BJ (cell line): ENCODE measurements at places on chromosomes 3 and 15. TPM values are rescaled to one million over a fixed set of nuclear protein-coding genes. Genes with fewer than 3 reads are reported as not detected.

DNA sequence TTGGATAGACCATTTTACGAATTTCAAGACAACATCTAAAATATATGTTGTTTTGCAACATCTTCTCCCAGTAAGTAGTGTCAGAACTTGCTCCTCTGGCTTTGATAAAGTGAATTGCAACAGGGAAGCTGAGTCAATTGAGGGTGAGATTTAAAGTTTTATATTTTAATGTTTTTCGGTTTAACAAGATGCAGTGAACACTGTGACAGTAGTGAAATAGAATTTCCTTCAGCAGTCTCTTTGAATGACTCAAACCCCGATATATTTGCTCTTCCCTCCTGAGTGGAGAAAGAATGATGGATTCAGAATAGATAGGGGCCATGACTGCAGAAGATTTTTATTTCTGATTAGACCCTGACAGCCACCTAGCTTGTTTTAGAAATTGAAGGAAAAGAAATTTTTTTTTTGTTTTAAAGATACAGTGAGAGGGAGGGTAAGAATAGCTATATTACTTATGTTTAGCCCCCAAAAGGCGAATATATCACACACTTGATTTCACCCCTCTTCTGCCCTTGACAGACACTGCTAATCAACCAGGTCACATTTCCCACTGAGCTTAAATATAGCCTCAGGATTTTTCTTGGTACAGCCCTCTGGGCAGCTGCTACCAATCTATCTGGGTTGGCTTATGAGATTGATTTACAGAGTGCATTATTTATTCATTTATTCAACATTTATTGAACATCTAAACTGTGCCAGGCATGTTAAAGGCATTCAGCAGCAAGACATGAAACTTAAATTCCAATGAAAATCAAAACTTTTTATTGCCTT is 183.3 kb upstream of the ADAMTS9 start:
- DNase-seq, result no peak

GRCh38 chr3:117079997-117080396 is 370.4 kb downstream of the TUSC7 start:
- no peak for DNase-seq

DNA sequence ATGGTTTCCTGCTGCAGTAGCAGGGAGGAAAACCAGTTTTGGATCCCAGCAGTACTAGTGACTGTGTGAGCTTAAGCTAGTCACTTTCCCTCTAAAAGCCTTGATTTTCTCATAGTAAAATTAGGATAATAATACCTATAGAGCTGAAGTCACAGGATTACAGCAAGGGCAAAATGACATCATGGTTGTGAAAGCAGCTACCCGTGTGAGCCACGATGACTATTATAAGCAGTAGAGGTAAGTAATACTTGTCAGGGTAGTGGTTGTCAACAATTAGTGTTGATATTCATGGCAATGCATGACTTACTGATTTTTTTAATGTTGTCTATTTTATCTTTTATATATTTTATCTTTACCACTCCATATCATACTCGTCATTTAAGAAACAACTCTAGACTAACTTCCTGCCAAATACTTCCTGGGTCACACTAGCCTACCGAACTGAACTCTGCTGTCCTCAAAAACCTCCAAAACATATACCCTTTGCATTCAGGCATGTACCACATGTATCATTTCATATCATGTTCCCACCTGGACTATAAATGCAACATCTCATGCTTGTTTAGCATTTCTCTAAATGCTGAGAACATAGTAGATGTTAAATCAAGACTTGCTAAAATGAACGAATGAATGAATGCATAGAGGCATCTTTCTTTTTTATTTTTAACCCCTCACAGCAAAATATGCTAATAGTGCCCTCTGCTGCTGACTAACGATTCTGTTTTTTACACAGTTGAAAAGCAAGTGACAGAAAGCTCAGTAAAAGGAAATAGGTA is 172.6 kb downstream of the P3H2 start:
- DNase-seq, result no peak

DNA sequence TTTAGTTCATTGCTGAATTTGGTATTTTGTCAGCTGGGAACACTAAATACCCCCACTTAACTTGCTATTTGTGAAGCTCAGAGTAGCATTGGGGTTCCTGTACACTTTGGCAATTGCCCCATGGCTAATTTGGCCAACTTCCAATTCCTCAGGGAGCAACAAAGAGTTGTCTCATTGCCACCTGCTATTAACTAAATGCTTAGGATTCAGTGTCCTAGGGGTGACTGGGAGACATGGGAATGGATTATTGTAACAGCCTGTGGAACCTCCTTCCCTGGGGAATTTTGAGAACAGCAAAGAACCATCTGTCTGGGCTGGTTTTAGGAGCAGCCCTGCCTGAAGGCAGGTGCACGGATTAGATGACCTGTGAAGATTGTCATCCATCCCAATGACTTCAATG is 437.4 kb upstream of the TPRG1 start:
- no peak for DNase-seq

The GRAMD2A gene
- 0.17 and 0.21 TPM in 2 replicates for polyA plus RNA-seq

DNA sequence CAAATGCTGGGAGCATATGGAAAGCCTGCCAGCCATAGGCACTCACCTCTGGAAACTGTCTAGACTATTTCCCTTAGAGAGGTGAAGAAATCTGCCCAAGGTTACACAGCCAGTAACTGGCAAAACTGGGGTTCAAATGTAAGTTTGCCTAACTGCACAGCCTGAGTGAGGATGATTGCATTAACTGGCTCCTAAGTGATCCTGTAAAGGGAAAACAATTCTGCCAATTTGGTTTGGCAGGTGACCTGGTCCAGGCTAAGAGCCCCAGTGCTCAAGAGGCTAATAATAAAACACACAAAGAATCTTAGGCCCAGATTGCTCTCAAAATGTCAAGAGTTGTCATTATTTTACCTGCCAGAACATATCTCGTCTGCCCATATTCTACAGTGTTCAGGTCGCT is 43.9 kb upstream of the SPRED1 start:
- DNase-seq, result no peak

The SAMMSON gene
- not detected in 2 replicates for polyA plus RNA-seq

DNA sequence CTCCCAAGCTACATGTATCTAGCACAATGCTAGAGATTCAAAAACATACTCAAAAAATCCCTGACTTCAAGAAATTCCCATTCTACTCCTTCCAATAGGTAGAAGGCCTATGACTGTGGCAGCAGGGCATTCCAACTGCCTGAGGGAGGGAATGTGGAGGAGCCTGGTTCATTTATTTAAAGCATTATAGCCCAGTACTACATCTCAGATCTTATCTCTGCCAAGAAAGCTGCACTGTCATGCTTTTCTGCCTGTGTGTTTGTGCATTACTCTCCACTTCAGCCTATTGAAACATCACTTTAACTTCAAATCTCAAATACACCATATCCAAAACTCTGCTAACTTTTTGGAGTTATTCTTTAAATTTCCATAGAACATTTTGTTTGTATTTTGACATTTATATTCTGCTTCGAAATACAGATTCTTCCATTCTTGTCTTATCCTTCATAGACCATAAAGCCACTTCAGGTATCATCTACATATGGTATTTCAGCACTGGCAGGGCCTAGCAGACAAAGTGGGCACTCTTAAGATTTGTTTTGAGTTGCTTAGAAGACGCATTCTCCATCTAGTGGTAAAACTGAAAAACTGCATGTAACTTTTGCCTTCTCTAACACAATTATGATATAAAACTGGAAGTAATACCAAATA is 59.1 kb upstream of the NEDD4 start:
- DNase-seq, result no peak

The TMEM207 gene
- not detected in 2 replicates for polyA plus RNA-seq

The TMCO5A gene
- polyA plus RNA-seq, result not detected in 2 replicates

The FETUB gene
- not detected in 2 replicates for polyA plus RNA-seq

DNA sequence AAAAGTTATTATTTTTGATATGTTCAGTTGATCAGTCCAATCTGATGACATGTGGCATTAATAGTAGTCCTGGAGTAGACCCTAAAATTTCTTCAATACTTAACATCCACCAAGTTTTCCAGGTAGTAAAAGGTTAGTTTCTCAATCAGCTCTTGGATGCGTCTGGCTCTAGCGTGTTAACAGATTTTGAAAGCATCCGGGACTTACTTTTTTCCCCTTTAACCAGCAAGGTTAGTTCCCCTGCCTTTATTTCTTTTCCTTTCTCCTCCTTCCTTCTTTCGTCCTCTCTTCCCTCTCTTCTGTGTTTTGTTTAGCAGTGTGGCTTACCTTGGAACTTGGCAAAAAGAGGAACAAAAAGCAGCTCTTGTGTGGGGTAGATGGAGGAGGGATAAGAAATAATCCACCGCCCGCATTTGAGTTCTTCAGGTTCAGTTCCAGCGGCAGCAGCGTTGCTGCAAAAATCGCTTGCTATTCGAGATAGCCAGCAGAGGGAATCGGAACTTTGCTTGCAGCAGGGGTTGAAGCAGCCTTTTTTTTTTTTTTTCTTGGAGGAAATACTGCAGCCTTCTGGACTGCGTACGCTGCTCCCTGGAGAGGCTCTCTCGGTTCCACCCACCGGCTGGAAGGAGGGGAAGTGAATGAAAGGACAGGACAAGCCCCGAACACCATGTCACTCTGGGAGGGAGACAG is at the start of gene RBMS3:
TSS of gene RBMS3 (plus strand) at position 668 of the 690 bp plus-strand sequence.
- peak; percentile 83 for DNase-seq

GRCh38 chr3:185311991-185312390 is 50.9 kb upstream of the MAP3K13 start:
- no peak for DNase-seq

DNA sequence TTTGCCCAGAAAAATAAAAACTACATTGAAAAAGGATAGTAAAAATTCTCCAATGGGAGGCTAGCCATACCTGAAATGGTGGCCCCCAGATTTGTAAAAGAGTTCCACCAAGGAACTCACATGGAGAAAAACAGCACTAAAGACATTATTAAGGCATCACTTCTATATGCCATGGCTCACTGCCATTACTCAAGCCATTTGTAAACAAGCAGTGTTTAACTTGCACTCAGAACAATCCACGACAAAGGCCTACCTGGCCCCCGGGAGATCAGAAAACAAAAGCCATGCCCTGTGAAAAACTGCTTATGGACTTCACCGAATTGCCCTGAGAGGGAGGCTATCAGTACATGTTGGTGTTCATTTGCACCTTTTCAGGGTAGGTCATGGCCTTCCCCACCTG is 19.6 kb downstream of the CCR8 start:
- DNase-seq, result no peak
